ENCODE measurements at places on chromosomes 6 and 20. TPM values are rescaled to one million over a fixed set of nuclear protein-coding genes. Genes with fewer than 3 reads are reported as not detected.

Gene HBS1L
- 112 TPM for total RNA-seq

DNA sequence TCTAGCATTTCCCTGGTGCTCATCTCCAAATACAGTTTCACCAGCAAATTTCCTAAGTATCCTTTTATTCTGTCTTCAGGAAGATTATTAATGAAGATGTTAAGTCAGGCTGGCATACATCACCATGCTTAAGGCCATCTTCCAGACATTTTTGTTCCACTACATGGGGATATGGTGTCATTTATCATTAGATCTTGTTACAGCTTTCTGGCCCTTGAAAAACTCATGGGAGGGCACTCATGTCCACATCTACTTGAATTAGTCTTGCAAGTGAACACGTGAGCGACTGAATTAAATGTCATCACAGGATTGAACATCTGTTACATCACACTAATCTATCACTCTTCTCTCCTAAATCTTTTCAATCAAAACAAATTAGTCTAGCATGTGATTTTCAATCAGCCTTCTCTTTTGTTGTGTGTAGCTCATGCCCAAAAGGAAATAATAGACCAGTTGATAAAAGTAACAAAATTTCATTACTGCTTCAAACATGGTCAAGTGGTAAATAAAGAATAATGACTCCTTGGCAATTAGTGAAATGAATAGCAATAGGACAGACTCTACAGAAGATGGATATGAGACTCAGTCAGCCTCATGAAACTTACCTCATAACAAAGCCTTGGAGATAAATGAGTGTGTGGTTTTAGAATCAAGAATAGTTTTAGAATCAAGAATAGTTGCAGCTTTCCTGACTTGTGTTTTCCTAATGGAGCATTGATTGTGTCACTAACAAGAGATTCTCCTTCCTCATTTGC, 80.5 kb downstream of the MTFR2 start:
- DNase-seq, result no peak
- H3K4me1 ChIP-seq, result no peaks in the 10 kb centered on the region
- H3K36me3 ChIP-seq, result no peaks in the 10 kb centered on the region
- no peak overlapping the region for H3K27ac ChIP-seq
- H3K27me3 ChIP-seq, result no peaks in the 10 kb centered on the region
- H3K4me3 ChIP-seq, result no peak overlapping the region

DNA sequence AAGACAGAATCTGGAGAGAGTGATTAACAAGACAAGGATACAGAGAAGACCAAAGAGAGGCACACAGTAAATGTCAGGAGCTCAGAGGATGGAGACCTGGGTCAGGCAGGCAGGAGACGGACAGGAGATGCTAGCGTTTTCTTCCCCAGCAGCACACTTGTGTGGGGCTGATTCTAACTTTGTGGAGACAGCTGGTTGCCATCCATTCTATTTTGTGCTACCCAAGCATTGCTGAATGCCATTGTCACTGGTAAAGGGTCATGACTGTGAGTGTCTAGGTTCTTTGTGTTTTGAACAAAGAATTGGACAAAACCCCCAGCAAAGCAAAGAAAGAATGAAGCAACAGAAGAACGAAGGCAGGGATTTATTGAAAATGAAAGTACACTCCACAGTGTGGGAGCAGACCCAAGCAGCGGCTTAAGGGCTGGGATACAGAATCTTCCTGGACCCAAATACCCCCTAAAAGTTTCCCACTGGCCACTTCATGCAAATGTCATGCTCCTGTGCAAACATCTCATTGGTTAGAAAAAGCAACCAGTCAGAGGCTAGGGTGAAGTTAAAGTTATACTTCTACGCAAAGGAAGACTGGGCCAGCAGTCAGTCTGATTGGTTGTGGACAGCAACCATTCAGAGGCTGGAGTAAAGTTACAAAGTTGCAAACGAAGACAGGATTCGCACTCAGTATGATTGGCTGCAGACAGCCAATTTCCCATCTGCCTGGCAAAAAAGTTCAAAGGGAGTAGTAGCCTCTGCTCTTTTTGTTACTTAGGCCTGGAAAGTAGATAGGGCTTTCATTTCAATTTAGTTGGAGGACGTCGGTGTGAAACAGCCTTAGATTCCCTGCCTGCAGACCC, 17.5 kb downstream of the PTK7 start:
- H3K36me3 ChIP-seq, result no peaks in the 10 kb centered on the region
- H3K4me1 ChIP-seq, result peaks cover 16% of the 10 kb centered on the region
- H3K27me3 ChIP-seq, result no peaks in the 10 kb centered on the region
- DNase-seq, result no peak
- no peak overlapping the region for H3K27ac ChIP-seq

GRCh38 chr20:63442100-63442493, 30.4 kb downstream of the KCNQ2 start:
- no peak overlapping the region for H3K4me3 ChIP-seq
- H3K36me3 ChIP-seq, result peaks cover 2% of the 10 kb centered on the region
- H3K27ac ChIP-seq, result peak overlapping the region; percentile 52
- H3K4me1 ChIP-seq, result peaks cover 16% of the 10 kb centered on the region
- peak; percentile 67 for DNase-seq
- peaks cover 10% of the 10 kb centered on the region for H3K27me3 ChIP-seq

- no peaks in the 10 kb centered on the region for H3K27me3 ChIP-seq
- peaks cover 35% of the 10 kb centered on the region for H3K36me3 ChIP-seq
- H3K4me3 ChIP-seq, result peak overlapping the region; percentile 96
- H3K27ac ChIP-seq, result peak overlapping the region; percentile 95
These were observed 909 bp downstream of the CPNE1 start for GRCh38 chr20:35663516-35664465.

Gene GRM1
- total RNA-seq, result not detected

DNA sequence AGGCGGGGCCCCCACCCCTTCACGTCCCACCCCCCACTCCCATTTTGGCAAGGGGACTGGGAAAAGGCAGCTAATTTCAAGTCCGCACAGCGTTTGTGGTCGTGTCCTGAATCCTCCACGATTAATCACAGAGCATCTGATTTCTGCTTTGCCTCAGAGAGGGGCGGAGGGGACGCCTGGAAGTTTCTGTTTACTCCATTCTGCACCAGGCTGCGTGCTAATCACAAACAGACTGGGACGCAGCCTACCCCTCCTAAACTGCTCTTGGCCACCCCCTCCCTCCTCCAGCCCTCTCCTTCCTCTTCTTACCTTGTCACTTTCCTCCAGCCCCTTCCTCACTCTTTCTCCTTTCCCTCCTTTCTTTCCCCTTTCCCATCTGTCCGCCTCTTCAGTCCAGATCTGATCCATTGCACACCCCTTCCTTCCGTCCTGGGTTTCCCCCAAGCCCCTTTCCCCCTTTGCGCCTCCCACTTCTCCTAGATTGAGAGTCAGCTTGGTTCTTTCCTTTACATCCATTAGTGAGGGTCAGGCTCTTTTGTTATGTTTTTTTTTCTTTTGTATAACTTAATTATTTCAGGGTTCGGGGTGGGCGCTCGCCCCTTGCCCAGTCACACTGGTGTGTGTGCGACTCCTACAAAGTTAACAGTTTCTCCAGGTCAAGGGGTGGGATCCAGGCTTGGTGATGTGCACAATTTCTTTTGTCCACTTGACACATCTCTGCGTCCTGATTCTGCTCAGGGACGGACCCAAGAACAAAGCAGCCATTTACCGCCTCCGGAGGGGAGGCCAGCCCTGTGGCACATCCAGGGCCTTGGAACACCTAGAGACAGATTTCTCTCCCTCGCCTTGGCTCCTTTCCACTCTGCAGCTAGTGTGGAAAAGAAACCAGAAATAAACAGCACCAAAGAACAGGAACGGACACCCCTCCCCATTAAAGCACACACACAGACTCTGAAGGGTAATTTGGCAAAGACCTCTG, 520 bp upstream of the RIPOR3 start:
- H3K36me3 ChIP-seq, result no peaks in the 10 kb centered on the region
- H3K4me3 ChIP-seq, result no peak overlapping the region
- H3K27me3 ChIP-seq, result peaks cover 56% of the 10 kb centered on the region
- H3K4me1 ChIP-seq, result peaks cover 4% of the 10 kb centered on the region
- H3K27ac ChIP-seq, result no peak overlapping the region

DNA sequence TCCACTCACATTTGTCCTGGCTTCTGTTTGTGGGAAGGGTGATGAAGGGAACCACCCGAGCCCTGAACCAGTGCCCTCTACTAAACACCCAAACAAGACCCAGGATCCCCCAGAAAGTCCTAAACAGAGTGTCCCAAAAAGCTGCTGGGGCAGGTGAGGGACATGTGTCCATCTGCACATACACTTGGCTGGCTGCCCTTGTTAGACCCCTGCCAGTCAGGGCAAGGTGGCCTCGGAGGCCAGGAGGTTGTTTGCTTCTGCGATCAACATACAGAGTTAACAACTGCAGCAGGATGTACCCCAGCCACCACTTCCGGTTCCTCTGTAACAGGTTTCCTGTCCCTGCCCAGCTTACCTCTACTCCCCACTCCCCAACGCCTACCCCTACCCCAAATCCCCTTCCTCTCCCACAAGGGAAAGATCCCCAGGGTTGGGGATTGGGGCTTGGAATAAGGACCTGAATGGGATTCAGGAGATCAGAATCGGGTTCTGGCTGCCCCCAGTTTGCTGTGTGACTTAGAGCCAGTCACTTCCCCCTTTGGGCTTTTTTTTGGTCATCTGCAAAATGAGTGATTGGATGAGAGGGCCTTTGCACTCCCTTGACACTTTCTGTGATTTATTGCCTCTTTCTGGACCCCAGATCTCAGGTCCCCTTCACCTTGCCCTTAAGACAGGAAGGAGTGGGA, 13.9 kb downstream of the DEF6 start:
- H3K27ac ChIP-seq, result peak overlapping the region; percentile 97
- H3K36me3 ChIP-seq, result peaks cover 66% of the 10 kb centered on the region
- DNase-seq, result peak; percentile 82

Gene FRK
- total RNA-seq, result 0.09 TPM

GRCh38 chr20:40770564-40771307, 81.7 kb upstream of the MAFB start:
- no peak overlapping the region for H3K27ac ChIP-seq
- H3K4me1 ChIP-seq, result peaks cover 2% of the 10 kb centered on the region
- H3K27me3 ChIP-seq, result no peaks in the 10 kb centered on the region
- H3K4me3 ChIP-seq, result no peak overlapping the region

Data from activated CD8-positive, alpha-beta memory T cell treated with anti-CD3 and anti-CD28 coated beads, Interleukin-2, amount 10 ng/mL, durations not matched to agents 7 days and 5 days (primary cell).